ENCODE measurements at places on chromosomes 7 and 10. TPM values are rescaled to one million over a fixed set of nuclear protein-coding genes. Genes with fewer than 3 reads are reported as not detected.

The HOXA3 gene
- 27.3 TPM for total RNA-seq

The DYNC1I1 gene
- 37.0 TPM for total RNA-seq

The TMEM176A gene
- 182 TPM for total RNA-seq

The TLL2 gene
- 0.32 TPM for total RNA-seq

The ATG9B gene
- not detected for total RNA-seq

The CCL26 gene
- total RNA-seq = not detected

The PDZD7 gene
- not detected for total RNA-seq

The GPR85 gene
- 0.16 TPM for total RNA-seq

The SLC29A4 gene
- 4.1 TPM for total RNA-seq

The RINT1 gene
- total RNA-seq = 20.9 TPM

The ABCF2 gene
- total RNA-seq = 30.8 TPM

The PDE6C gene
- total RNA-seq = not detected

The AASS gene
- total RNA-seq = 9.3 TPM

The CEP55 gene
- not detected for total RNA-seq

The CARD11 gene
- 47.5 TPM for total RNA-seq

The STAG3 gene
- total RNA-seq = 0.96 TPM

The EFCAB10 gene
- not detected for total RNA-seq

The LLCFC1 gene
- total RNA-seq = not detected

The ZNF746 gene
- 15.8 TPM for total RNA-seq

The CTAGE4 gene
- total RNA-seq = 25.6 TPM

The CHCHD2 gene
- total RNA-seq = 99.9 TPM

The DNAJC12 gene
- 8.7 TPM for total RNA-seq

The TMEM236 gene
- 16.9 TPM for total RNA-seq

The PYROXD2 gene
- 8.6 TPM for total RNA-seq

The MSS51 gene
- total RNA-seq = 1.9 TPM

The SLC26A5 gene
- total RNA-seq = 6.0 TPM

The NEUROD6 gene
- total RNA-seq = not detected

The ACSM6 gene
- total RNA-seq = not detected

The PLCE1 gene
- 67.9 TPM for total RNA-seq

The SMKR1 gene
- not detected for total RNA-seq

The NOS3 gene
- total RNA-seq = 34.2 TPM

The CFAP70 gene
- 2.0 TPM for total RNA-seq

The SAMD9 gene
- 25.6 TPM for total RNA-seq

The FAM25G gene
- total RNA-seq = not detected

The HOXA7 gene
- total RNA-seq = 22.9 TPM
